CD4-positive, alpha-beta T cell treated with Interleukin-21 for 1 hour (primary cell): ENCODE measurements at places on chromosomes 7 and 10.

GRCh38 chr7:1512781-1513656 is 8.8 kb upstream of the INTS1 start:
- DNase-seq, result peak; percentile 44

- DNase-seq, result no peak
These were observed 70.4 kb downstream of the INPP5A start for GRCh38 chr10:132607961-132608495.

GRCh38 chr7:106597014-106597413 is 63.9 kb downstream of the CCDC71L start:
- no peak for DNase-seq

GRCh38 chr10:5071411-5072198 is 22.6 kb upstream of the AKR1C3 start:
- no peak for DNase-seq

DNA sequence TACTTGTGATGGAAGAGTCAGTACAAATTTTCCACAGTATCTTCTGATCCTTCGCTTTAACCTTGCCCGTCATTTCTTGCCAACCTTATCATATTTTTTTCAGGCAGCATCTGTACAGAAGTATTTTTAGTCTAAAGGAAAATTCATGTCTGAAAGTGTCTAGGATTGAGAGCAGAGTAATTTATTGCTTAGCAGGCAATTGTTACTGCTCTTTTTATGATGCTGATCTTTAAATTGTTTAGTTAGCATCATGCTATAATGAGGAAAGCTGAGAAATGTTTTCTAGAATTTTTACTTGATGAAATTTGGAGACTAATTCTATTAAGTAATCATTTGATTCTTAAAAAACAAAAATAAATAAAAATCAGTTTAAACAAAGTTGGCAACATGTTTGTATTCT is 20.6 kb downstream of the KAT6B start:
- DNase-seq, result no peak

DNA sequence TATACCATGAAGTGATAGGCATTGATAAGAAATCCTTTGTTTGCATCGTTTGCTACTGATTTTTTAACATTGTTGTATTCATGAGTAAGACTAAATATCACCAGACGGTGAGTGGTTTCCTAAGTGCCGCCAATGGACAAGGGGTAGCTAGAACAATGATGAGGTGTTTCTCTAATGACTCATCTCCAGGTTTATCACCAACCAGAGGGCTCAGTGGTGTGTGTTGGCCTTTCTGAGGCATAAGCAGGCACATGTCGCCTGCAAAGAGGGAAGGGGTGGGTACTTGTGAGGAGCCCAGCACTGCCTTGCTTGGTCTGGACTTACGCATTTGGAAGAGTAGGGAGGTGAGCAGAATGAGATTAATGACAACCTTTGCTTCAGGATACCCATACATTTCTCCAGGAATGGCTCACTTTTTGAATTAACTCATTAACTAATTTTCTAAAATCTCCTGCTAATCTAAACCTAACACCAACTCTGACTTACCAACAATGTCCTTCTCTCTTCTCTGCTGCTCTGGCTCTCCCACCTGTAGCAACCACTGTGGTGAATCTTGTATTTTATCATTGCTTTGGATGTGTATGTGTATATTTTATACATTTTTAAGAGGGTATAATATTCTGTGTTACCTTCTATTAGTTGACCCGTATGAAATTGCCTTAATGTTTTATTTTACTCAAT is 722.6 kb downstream of the GRID1 start:
- no peak for DNase-seq

- no peak for DNase-seq
These were observed 988 bp upstream of the EN2 start for GRCh38 chr7:155456738-155457543.

DNA sequence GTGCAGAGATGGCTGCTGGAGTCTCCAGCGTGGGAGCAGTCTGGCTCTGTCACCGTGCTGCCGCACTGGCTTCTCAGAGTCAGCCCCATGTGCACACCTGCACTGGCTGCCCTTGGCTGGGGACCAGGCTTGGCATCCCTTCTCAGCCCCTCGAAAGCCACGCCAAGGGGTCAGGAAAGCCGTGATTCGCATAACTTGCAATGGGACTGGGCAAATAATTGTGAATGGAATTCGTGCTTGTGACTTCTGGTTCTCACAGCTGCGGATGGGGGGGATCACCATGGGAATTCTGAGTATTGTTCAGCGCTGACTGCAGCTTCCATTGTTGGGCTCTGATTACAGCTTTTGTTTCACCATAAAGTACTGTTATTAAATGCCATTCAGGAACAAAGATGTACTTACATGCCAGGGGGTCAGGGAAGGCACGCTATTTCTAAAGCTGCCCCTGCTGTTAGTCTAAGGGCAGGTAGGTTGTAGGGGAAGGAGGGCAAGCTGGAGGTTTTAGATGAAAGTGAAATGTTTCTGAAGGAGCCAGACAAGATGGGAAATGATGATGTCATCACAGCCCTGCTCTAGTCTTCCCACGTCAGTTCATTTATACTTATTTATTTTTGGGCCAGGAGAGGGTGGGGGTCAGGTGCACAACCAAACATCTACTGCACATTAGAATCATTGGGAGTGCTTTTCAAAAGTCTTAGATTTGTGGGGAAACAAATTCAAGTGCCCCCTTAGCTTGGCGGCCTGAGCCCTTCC is 5.8 kb upstream of the PLEKHA1 start:
- no peak for DNase-seq

- DNase-seq, result no peak
These were observed 24.4 kb downstream of the PLXNA4 start for GRCh38 chr7:132551886-132552285.

- DNase-seq, result no peak
These were observed 47.7 kb upstream of the ZNF479 start for GRCh38 chr7:57179776-57180415.

- DNase-seq, result no peak
These were observed 106.8 kb downstream of the GLRX3 start for GRCh38 chr10:130243015-130243414.

GRCh38 chr10:4671451-4672145 is 154.4 kb upstream of the AKR1E2 start:
- DNase-seq, result no peak

GRCh38 chr10:69497611-69498390 is 46.5 kb downstream of the TSPAN15 start:
- DNase-seq, result peak; percentile 17

DNA sequence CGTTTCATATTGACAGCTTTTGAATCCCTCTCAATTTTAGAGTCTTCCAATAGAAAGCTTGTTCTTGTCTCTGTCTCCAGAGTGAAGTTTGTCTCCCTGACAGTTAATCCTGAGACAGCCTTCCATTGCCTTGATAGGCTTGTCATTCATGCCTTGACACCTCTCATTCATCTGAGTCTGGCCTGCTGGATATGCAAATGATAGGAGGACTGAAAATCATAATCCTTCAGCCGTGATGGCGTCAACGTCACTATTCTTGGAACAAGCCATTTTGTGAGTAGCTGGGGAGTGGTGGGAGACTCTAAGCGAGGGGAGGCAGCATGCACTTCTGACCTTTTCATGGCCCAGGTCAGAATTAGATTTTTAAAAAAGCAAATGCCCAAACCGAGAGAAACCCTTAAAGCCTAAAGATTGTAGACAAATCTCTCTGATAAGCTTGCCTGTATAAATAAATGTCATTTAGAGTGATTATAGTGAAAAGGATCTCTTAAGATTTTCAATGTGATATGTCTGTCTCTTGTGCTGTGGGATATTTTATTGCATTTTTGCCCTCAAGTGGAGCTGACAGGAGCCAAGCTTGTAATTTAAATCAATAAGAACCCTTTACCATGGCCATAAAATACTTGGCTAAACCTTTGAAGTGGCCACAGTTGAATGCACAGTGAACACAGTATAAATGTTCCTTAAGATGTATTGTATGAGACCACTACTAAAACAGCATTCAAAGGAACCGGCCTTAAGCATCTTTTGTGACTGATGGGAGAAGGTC is 148.8 kb downstream of the SNX10 start:
- DNase-seq, result no peak

GRCh38 chr7:51123322-51124019 is 193.1 kb downstream of the COBL start:
- DNase-seq, result no peak

- no peak for DNase-seq
These were observed 567.5 kb upstream of the SORCS1 start for GRCh38 chr10:107732045-107732444.

DNA sequence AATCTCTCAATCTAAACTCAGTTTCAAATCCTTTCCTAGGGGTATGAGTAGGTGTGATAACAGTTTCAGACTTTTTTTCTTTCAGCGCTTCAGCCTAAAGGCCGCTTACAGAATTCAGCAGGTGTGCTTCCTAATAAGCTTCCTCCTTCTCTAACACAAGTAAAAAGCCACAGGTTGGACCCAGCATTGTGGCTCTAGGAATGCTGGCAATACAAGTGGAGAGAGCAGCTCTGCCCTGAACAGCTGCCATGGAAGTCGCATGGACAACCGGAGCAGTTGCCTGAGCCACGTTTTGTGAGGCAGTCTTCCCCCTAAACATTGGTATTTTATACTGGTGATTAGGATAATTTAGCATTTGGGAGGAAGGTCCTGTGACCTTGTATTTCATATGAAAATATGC is 83.5 kb downstream of the ST7 start:
- DNase-seq, result no peak

GRCh38 chr10:103458720-103459119 is at the start of gene CALHM1:
Gene CALHM1, minus strand, starts transcription at chr10:103458900. Its CDS starts 149 bp downstream, at chr10:103458751.
- no peak for DNase-seq

DNA sequence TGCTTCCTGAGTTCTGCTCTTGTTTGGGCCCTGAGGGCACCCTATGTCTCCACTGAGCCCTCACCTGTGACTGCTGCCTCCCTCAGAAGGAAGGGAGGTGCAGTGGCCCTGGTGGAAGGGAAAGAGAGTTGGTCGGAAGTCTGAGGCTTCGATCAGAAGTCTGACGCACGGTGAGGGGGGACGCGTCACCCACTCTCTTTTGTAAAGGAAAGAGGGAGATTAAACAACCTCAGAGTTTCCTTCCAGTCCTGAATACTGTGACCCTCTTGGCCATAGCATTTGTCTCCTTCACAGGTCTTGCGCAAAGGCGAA is 31.4 kb upstream of the TRIM8 start:
- peak; percentile 59 for DNase-seq

DNA sequence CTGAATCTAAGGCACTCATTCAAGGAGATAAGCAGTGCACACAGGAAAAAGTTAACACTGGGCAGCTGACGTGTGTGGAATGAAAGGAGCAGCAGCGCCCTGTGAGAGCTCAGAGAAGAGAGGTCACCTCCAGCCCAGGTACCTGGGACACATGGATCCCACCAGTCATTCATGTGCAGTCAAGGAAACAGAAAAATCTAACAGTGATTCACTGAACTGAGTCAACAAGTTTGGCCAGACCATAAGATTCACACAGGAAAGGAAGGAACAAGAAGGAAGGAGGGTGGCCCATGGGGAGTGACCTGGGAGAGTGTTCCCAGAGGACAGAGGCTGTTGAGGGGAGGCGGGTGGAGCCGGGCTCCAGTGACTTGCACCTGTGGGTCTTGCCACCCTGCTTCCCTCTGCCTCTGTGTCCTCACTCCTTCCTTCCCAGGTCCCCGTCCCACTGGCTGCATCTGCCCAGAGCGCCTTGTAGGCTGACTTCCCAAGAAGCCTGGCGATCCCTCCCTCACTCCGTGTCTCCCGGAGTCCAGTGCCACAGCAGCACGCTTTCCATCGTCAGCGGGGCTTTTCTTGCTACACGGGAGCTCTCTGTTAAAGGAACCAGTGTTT is 27.7 kb downstream of the RNF32 start:
- no peak for DNase-seq

GRCh38 chr7:84790882-84791281 is 396.0 kb downstream of the SEMA3D start:
- no peak for DNase-seq

DNA sequence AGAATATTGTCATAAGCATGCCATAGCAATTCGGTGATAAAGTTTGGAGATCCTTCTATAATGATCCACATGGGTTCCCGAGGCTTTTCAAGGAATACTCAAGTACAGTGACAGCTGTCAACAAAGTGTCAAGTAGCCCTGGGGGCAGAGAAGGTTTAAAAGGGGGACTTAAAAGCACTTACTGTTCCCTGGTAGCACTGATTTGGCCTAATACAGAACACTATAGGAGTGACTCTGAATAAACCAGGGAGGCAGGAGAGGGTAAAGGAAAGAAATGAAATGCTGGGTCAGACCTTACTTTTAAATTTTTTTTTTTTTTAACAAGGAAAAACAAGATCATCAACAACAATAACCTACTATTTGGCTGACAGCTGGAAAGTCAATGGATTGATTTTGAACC is 20.1 kb downstream of the CHCHD3 start:
- no peak for DNase-seq

DNA sequence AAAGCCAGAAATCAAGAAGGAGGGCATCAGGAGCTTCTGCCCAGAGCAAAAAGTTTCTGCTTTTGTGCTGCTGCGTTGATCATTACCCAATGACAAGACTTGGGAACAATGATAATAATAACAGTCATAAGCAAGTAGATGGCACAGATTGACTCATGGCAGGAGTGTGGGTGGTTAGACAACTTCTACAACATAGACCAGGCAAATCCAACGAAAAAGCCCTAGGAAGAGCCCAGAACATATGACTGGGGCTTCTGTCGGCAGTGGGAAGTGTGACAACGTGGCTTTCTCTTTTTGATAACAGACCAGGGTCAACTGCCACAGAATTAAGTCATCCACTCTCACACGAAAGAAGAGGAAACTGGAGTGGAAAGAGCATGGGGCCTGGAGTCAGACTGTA is 85.4 kb upstream of the TRIL start:
- DNase-seq, result no peak

- peak; percentile 27 for DNase-seq
These were observed 871 bp downstream of the ST7 start for GRCh38 chr7:116953906-116954838.

DNA sequence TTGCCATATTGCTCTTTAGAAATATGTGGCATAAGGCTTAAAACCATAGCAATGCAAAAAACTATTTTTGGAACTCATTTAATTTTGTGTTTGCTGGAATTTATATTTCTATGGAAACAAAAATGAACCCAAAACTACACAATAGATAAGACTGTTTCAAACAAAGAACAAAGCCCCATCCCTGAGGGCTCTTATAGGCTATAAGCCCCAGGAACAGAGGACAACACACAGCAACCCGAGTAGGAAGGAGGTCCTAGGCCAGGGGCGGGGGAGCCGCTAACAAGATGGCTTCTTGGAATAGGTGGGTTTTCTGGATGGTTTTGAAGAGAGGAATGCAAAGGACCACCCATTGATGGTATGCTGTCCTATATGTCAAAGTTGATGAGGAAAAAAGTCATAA is 8.6 kb downstream of the COL28A1 start:
- DNase-seq, result no peak

GRCh38 chr7:15475808-15476530 is 85.8 kb downstream of the AGMO start:
- DNase-seq, result no peak

DNA sequence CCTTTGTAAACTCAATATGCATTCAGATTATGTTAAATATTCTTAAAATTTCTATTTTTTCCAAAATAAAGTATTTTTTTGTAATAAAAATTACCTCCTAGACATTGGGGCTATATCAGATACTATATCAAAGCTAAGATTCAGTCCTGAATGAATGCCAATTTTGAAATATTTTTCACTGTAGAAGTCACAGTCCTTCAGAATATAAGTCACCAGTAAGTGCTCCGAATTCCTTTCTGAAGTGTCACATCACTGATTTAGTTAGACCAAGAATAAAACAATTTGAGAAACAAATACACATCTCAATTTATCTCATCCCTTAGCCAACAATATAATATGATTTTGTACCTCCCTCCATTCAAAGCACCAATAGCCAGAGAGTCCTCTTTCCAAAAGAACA is 33.9 kb upstream of the GSAP start:
- no peak for DNase-seq

GRCh38 chr7:51222916-51223315 is 93.7 kb downstream of the COBL start:
- no peak for DNase-seq

GRCh38 chr7:67983486-67983885 is 986.9 kb downstream of the TYW1 start:
- no peak for DNase-seq
